ENCODE measurements at places on chromosomes 1 and 21.

DNA sequence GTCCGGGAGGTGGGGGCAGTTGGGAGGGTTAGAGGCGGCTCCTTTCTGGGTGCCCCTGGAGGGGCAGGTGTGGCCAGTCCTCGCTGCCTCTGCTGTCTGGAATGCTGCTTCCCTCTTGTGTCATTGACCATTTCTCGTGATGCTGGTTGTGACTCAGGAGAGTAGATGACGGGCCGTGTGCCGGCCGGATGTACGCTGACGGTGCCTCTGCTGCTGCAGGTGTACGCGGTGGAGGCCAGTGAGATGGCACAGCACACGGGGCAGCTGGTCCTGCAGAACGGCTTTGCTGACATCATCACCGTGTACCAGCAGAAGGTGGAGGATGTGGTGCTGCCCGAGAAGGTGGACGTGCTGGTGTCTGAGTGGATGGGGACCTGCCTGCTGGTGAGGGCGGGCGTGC, 13.9 kb downstream of the PRMT2 start:
- H3K4me3 ChIP-seq = no peak overlapping the region
- DNase-seq = no peak
- H3K4me1 ChIP-seq = no peaks in the 10 kb centered on the region

DNA sequence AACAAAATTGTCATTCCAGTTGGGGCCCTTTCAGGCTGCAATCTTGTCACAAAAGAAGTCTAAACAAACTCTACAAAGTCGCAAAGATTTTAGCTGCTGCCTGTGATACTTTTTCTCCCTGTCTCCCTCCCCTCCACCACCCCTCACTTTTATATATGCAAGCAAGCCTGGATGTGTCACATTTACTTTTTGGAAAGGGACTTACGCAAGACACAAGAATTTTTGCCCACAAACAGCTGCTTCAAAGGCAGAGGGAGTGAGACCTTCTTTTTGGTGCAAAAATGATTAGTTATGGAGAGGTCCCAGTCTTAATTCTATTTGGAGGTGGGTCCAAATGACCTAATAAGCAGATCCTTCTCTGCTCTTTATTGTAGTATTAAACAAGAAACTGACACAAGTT, 22.9 kb upstream of the RALGPS2 start:
- H3K4me1 ChIP-seq = no peaks in the 10 kb centered on the region
- H3K36me3 ChIP-seq = no peaks in the 10 kb centered on the region
- DNase-seq = no peak

- H3K4me3 ChIP-seq = no peak overlapping the region
- no peak for DNase-seq
- H3K36me3 ChIP-seq = no peaks in the 10 kb centered on the region
- no peak overlapping the region for H3K27ac ChIP-seq
- no peaks in the 10 kb centered on the region for H3K4me1 ChIP-seq
Observed at GRCh38 chr1:87535551-87535950, 206.9 kb downstream of the LMO4 start.

DNA sequence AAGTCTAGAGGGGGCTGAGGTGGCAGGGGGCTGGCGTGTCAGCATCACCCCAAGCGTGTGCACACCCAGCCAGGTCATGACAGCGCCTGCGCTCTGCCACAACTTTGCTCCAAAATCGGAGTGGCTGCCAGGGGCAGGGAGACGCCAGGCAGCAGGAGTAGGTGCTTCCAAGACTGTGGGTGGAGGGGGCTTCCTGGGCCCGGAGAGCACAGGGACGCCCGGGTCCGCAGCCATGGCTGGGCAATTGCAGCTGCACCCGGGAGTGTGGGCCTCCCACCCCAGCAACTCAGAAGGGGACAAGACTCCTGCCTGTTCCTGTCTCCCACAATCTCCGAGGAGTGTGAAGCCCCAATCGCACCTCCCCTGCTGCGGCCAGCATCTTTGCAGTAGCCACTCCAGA, 53.1 kb upstream of the CYYR1 start:
- DNase-seq = no peak
- H3K36me3 ChIP-seq = no peaks in the 10 kb centered on the region
- H3K4me3 ChIP-seq = no peak overlapping the region
- H3K27ac ChIP-seq = no peak overlapping the region
- no peaks in the 10 kb centered on the region for H3K4me1 ChIP-seq
- no peaks in the 10 kb centered on the region for H3K27me3 ChIP-seq
